T-helper 9 cell (primary cell): ENCODE measurements at places on chromosomes 3 and 15.

- DNase-seq: no peak
Measured at GRCh38 chr15:34119291-34119690, 17.4 kb downstream of the PGBD4 start.

DNA sequence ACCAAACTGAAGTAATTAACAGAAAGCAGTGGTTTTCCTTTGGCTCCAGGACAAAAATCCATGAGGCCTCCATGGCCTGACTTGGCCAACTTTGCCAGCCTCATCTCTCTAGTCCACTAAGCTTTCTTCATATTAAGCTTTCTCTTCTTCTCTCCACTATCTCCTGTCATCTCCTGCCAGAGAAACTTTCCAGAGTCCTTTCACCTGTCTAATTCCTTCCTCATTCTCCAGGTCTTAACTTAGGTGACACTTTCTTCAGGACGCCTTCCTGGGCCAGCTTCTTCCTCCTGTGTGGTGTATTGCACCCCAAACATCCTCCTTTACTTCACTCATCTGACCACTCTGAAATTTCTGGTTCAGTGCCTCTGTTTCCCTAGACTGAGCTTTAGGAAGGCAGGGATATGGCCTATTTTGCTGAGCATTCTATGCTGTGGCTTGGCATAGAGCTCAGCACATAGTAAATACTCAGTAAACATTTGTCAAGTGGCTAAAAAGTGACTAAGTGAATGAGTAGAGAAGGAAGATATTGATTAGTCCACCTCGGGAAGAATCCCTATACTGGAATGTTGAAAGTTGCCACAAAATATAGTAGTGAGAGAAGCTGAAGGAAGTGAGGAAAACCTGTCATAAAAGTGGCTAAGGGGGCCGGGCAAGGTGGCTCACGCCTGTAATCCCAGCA lies 34.6 kb upstream of the IGF2BP2 start:
- no peak for DNase-seq

- no peak for DNase-seq
Measured at GRCh38 chr3:16486201-16486600, 27.3 kb downstream of the RFTN1 start.

DNA sequence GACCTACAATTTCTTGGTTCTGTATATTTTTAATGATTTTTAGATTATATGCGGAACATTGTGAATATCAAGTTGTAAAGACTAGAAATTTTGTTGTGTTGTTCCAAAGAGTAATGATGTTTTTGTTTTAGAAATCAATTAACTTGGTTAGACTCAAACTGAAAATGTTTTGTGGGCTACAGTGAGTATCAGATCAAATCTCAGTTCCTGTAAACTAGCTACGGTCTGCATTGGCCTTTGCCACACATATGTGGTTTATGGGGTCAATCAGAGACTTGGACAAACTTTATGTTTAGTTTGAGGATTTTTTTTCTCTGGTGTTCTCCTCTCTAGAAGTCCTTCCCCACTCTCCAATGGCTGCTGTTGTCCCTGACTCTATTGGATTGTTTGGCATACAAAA lies 308.0 kb upstream of the THRB start:
- no peak for DNase-seq

- no peak for DNase-seq
Measured at GRCh38 chr3:112089956-112090886, 4.0 kb downstream of the C3orf52 start.

GRCh38 chr3:110405830-110406585 lies 665.6 kb upstream of the NECTIN3 start:
- no peak for DNase-seq

DNA sequence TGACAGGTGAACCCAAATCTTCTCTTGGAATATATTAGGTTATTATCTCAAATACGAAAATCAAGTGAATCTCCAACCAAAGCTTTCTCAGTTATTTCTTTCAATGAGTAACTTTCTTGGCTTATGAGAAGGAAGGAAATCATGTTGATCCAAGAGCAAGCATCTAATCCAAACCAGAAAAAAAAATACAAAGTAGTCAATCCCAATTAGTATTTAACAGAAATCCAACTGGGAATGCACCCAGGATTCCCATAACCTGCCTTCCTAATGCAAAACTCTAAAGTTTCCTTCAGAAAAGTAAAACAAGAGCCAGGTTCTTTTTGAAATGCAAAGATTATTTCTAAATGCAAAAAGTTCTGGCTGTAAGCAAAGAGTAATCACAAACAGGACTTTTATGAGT lies 289.3 kb downstream of the SHOX2 start:
- DNase-seq: no peak

DNA sequence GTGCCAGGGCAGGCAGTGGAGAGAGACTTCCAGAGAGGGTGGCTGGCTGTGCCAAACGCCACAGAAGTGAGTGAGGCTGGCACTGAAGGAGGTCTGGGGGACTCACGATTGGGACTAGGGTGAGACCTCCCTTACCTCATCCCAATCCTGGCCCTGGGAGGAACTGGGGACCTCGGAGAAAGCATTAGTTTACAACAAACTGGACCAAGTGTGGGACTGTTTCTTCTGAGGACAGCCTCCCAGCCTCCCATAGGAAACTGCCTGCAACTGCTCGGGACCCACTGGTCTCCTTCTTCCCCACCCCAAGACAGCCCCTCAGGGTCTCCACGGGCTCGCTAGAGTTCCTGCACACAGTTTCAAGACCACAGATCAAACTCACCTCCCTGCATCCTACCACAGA lies 45.4 kb downstream of the ST6GAL1 start:
- DNase-seq: no peak

DNA sequence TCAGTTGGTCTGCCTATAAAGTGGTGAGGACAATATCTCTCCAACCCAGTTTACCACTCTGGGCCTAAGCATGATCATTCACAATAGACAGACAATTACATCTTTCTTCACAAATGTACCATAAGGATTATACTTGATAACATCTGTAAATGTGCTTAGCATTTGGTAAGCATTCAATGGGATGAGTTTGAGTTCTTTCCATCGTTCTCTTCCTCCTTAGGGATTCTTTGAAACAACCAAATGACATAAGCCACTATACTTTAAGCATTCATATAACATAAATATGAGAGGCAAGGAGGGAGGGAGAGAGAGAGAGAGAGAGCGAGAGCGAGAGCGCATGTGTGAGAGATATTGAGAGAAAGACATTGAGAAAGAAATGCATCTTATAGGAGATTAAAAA lies 303.3 kb upstream of the CBLB start:
- no peak for DNase-seq

DNA sequence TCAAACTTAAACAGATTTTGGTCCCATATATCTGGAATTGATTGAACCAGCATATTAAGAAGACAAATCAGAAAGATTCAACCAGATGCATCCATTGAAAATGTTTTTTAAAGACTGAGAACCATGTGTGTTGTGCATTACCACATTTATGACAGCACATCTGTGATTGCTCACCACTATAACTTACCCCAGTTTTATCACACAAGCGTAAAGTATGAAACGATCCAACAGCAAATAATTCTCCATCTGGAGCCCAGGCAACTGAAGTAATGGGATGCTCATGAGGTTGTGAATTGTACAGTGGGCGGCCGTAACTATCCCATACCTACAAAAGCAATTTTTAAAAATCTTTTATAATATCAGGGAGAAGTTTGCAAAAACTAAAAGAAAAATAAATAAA lies 43.2 kb downstream of the IFT80 start:
- DNase-seq: no peak

DNA sequence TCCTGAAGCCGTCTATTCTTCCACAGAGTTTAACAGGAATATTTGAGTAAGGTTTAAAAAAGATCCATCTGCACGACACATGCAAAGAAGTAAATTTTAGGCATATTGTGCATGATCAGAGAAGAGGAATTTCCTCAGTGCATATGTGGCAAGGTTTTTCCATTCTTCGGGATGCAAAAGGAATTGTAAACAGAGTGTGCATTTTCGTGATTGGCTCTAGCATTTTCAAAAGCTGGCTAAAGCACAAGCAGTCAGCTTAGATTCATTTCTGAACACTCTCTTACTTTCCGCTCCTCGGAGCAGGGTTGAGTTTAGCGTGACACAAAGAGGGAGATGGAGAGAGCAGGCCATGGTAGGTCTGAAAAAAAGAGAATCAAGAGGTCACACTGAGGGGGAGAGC lies 128.2 kb downstream of the ADAMTS9 start:
- DNase-seq: no peak

GRCh38 chr3:107208100-107208499 lies 169.1 kb upstream of the CCDC54 start:
- DNase-seq: no peak

GRCh38 chr3:73141525-73141924 lies 80.1 kb downstream of the EBLN2 start:
- no peak for DNase-seq

DNA sequence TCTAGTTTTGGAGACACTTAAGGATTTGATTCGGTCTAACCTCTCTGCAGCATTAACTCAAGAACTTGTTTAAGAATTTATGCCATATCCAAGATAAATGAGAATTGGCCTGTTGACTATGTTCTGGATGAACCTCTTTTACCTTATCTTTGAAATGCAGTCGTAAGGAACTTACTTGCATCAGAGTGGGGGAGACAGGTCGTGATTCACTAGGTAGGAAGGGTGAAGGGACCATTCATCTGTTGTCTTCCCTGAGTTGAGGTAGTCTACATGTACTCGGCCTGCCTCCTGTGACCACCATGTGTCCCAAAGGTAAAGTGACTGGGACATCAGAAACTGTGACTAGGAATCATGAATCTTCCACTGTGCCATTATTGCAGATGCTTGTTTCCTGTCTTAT lies 248.0 kb upstream of the P2RY1 start:
- no peak for DNase-seq

- no peak for DNase-seq
Measured at GRCh38 chr3:143134471-143134870, 14.9 kb downstream of the CHST2 start.

GRCh38 chr3:99396651-99397275 lies 241.6 kb upstream of the COL8A1 start:
- no peak for DNase-seq

DNA sequence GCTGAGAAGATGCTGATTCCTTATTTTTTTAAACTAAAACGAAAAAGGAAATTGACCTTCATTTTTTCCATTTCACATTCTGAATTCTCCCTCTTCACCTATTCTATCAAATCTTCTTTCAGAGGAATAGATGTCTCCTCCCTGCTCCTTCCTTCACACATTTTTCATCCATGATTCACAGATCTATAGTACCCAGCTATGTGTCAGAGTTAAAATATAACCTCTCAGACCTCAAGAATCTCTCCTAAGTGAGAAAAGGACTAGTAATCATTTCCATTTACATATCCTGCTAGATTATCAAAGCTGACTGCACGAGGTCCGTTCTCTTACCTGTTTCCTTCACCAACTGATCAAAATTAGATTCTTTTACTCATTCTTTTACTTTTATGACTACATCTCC lies 1297.6 kb upstream of the ALCAM start:
- no peak for DNase-seq

DNA sequence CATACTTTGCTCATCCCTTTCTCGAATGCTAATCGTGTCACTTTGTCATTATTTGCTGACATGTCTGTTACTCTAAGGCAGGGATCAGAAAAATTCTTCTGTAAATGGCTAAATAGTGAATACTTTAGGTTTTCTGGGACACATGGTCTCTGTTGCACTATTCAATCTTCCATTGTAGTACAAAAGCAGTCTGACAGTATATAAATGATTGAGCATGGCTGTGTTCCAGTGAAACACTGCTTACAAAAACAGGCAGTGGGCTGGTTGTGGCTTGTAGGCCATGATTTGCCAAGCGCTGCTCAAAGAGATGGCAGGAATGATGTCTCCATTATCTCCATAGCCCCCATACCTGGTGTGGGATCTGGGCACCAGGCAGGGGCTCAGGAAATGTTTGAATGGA lies 45.6 kb downstream of the TMEM266 start:
- no peak for DNase-seq

GRCh38 chr3:40070816-40071215 lies 238.7 kb upstream of the EIF1B start:
- DNase-seq: no peak

GRCh38 chr3:99990179-99990578 lies 124.1 kb downstream of the FILIP1L start:
- DNase-seq: no peak

DNA sequence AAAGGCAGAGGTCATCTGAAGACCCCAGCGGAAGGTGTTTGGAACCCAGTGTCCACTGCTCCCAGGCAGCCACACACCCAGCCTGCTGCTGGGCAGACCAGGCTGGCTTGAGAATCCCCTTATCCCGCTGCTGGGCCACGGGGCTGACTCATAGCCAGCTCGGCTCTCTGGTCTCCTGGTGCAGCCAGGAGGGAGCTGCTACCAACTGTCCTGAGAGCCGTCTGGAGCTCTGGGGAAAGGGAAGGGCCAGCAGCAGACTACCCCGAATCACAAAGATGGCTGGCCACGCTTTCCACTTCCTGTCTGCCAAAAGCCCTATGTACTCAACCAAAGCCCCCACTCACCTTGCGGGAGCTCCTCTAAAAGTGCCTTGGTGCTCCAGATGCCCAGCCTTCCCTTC lies 38.3 kb downstream of the WHAMM start:
- no peak for DNase-seq

- DNase-seq: no peak
Measured at GRCh38 chr3:30333903-30334302, 272.5 kb upstream of the TGFBR2 start.

DNA sequence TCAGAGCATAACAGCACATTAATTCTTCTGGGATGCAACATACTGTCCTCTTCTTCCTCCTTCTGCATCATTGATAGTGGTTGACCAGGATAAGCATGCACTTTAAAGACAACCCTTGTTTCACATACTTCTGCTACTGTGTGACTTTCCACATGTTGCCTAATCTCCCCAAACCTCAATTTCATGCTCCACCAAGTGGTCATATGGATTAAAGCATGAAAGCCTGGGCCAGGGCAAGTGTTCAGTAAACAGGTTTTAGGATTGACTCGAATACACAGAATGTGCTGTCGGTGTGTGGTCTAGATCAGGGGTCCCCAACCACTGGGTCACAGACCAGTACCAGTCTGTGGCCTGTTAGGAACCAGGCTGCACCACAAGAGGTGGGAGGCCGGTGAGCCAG lies 22.5 kb upstream of the BFSP2 start:
- DNase-seq: no peak

DNA sequence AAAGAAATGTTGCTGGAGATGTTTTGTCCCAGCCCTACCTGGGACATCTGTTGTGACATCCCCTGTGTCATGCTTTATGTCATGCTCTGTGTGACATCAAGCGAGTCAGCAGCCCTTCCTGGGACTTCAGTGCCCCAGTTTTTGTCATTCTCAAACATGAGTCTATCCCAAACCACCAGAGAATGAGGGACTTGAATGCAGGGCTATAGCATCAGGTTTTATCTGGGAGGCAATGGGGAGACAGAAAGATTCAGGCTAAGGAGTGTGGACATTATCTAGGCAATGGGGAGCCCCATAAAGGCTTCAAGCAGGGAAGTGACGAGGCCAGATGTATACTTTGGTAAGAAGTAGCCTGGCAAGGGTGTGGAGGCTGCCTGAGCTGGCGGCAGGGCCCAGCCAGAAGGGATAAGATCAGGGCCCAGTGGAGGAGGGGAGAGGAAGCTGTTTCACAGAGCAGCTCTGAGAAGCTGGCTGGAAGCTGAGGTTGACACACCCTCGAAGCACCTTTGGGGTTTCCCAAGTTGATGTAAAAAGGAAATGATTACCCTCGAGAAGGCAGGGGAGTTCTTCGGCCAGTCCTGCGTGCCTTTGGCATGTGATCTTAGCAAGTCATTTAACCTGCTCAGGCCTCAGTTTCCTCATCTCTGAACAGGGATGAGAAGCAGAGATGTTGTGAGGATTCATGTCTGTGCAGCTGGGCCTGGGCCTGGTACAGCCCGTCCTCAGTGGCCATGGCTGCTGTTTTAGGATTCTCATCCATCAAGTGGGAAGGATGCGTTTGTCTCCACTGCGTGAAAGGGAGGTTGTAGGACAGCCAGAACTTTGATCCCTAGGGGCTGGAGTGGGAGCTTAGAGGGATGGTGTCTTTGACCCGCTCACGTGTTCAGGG lies 34.3 kb downstream of the IRAK2 start:
- peak; percentile 56 for DNase-seq
